ENCODE measurements at places on chromosomes 1 and 21.

DNA sequence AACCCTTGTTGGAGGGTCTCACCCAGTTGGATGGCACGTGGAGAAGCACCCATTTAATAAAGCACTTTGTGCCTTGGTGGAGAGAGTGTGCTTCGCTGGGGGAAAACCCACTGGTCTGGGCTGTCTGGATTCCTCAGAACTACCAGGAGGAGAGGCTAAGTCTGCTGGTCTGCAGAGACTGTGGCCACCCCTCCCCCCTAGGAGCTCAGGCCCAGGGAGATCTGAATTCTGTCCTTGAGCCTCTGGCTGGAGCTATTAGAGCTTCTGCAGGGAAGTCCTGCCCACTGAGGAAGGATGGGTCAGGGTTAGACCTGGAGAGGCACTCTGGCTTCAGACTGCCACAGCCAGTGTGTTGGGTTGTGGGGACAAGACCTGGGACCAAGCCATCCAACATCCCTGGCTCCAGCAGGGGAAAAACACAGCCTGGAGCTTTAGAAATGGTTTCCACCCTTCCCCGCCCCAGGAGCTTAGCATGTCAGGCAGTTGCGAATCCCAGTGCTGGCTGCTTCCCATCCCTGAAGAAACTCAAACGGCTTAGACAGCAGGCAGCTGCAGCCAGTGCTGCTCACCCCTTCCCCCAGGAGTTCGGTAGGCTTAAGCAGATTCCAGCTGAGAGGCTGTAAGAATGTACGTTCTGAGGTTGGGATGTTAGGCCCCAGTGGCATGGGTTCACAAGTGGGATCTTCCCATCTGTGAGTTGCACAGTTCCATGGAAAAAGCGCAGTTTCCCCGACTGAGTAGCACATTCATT, 288.3 kb downstream of the TGFB2 start:
- no peaks in the 10 kb centered on the region for H3K4me1 ChIP-seq
- no peak for DNase-seq

GRCh38 chr21:19244502-19245187, 841.1 kb upstream of the TMPRSS15 start:
- no peaks in the 10 kb centered on the region for H3K27me3 ChIP-seq
- no peak overlapping the region for H3K27ac ChIP-seq
- H3K4me1 ChIP-seq, result no peaks in the 10 kb centered on the region
- H3K4me3 ChIP-seq, result no peak overlapping the region
- no peaks in the 10 kb centered on the region for H3K36me3 ChIP-seq
- DNase-seq, result no peak

DNA sequence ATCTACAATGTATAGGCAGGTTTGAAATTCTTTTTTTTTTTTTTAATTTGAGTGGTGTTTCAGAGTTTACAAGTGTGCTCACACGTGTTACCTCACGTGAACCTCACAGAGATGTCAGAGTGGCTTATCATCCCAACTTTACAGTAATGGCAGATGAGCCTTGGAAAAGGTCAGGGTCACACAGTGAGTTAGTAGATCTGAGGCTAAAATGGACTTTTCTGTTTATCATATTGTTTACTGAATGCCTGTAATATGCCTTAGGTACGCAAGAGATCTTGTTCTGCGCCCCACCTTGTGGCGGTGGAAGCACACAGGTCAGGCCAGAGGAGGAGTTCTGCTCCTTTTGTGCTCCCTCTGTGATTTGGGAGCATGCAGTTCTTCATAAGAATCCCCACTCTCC, 80.0 kb downstream of the DYRK1A start:
- no peaks in the 10 kb centered on the region for H3K36me3 ChIP-seq
- no peak overlapping the region for H3K27ac ChIP-seq
- no peak for DNase-seq

GRCh38 chr1:8527941-8528340, 210.0 kb downstream of the SLC45A1 start:
- H3K4me3 ChIP-seq, result no peak overlapping the region
- H3K27me3 ChIP-seq, result no peaks in the 10 kb centered on the region
- H3K36me3 ChIP-seq, result no peaks in the 10 kb centered on the region
- H3K27ac ChIP-seq, result no peak overlapping the region
- no peak for DNase-seq

DNA sequence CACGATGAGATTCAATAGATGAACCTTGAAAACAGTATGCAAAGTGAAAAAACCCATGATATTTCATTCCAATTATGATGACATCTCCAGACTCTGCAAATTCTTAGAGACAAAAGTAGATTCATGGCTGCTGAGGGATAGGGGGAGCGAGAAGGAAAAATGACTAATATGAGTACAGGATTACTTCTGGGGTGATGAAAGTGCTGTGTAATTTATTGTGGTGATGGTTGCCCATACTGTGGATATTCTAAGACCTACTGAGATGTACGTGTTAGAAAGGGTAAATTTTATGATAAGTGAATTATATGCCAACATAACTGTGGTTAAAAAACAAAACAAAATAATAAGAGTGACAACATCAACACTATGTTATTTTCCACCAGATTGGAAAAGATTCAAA, 18.9 kb upstream of the RGS7 start:
- H3K27ac ChIP-seq, result no peak overlapping the region
- H3K27me3 ChIP-seq, result no peaks in the 10 kb centered on the region
- no peak overlapping the region for H3K4me3 ChIP-seq
- no peaks in the 10 kb centered on the region for H3K36me3 ChIP-seq
- H3K4me1 ChIP-seq, result no peaks in the 10 kb centered on the region
- no peak for DNase-seq

- no peak for DNase-seq
Measured at GRCh38 chr1:47440599-47441081, 2.8 kb downstream of the FOXD2 start.

DNA sequence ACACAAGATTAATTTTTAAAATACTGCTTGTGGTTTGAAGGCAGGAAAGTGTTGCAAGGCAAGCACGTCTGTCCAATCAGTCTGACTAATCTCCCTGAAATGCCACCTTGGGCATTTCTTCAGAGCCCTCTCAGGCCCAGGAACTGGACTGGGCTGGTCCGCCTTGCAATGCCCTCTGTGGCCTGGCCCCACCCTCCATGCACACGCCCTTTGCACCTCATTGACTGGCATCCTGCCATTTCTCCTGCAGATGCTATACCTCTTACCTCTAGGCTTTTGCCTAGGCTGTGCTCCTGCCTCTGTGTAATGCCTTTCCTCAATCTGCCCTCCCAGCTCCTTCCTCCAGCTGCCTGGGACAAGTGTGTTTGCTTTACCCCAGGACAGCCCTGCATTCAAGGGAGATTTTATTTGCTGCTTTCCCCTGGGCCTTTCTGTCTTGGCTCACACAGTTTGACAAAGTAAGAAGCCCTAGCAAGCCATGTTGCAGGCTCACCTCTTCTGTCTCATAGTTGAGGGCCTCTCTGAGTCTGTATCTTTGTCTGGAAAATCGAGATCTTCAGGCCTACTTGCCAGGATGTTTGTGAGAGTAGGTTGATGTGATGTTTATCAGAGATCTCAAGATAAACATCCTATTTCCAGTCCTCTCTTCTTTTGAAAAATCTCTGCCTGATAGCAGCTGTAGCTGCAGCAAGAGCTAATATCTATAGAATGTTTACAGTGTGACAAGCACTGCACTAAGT, 149.2 kb upstream of the JUN start:
- H3K27ac ChIP-seq, result peak overlapping the region; percentile 6
- peak; percentile 71 for DNase-seq
- H3K27me3 ChIP-seq, result no peaks in the 10 kb centered on the region
- peaks cover 3% of the 10 kb centered on the region for H3K4me1 ChIP-seq
- H3K36me3 ChIP-seq, result no peaks in the 10 kb centered on the region

DNA sequence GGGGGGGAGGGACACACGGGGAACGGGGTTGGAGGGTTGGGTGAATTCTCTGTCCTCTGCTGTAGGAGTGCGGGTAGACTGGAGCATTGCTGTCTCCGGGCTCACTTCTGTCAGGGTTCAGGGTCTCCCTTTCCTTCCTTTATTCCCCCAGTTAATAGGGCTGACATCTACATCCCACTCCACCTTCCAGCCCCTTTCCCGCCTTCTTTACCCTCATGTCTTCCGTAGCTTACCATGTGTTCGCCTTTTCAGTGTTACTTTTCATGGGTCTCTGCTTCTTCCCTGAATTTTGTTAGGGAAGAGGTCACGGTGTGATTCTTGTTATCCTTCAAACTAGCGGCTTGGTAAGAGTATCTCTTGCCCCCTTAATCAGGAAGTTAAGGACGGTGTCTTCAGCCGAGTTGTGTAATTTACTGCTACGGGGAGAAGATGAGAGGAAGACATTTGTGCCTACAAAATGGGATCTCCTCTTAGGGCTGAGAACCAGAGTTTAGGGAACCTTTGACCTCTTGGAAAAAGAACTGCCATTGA, 917 bp downstream of the RAP1A start:
- H3K27ac ChIP-seq, result peak overlapping the region; percentile 84
- H3K4me3 ChIP-seq, result peak overlapping the region; percentile 78
- peaks cover 6% of the 10 kb centered on the region for H3K4me1 ChIP-seq
- H3K27me3 ChIP-seq, result no peaks in the 10 kb centered on the region
- no peaks in the 10 kb centered on the region for H3K36me3 ChIP-seq

DNA sequence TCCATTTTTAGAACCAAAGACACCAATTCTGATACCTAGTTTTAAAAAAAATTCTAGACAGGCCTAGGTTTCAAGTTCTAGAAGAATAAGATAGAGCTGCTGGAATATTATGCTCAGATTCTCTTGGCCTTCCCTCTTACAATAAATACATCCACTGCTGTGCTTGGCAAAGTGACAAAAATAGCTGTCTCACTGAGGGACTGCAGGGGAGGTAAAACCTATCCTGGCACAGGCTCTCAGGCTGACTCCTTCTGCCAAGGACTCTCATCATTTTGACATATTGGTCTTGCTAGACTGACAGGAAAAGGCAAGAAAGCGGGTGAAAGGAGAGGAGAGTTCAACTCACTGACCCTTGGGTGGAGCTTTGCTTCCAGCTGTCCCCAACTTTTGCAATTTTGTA, 197.0 kb upstream of the LHX8 start:
- H3K27ac ChIP-seq, result no peak overlapping the region
- DNase-seq, result no peak
- no peaks in the 10 kb centered on the region for H3K27me3 ChIP-seq
- no peak overlapping the region for H3K4me3 ChIP-seq
- H3K4me1 ChIP-seq, result no peaks in the 10 kb centered on the region

GRCh38 chr1:222009105-222009730, 267.3 kb upstream of the DUSP10 start:
- no peaks in the 10 kb centered on the region for H3K27me3 ChIP-seq
- H3K4me1 ChIP-seq, result no peaks in the 10 kb centered on the region
- no peaks in the 10 kb centered on the region for H3K36me3 ChIP-seq
- H3K4me3 ChIP-seq, result peak overlapping the region; percentile 51
- no peak overlapping the region for H3K27ac ChIP-seq

DNA sequence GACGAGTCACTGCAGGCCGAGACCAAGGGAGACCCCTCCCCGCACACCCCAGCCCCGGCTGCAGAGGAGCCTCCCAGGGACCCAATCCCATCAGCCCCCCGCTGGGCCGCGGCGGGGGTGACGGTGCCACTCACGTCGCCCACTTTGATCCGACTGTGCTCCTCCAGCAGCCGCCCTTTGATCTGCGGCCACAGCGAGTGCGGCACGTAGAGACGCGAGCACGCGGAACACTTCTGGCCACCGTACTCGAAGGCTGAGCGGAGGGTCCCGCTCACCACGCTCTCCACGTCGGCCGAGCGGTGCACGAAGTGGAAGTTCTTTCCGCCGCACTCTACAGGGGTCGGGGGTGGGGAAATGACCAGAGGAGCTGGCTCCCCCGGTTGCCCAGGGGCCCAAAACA, 17.8 kb upstream of the TAS1R2 start:
- no peaks in the 10 kb centered on the region for H3K27me3 ChIP-seq
- no peak overlapping the region for H3K27ac ChIP-seq
- H3K4me3 ChIP-seq, result no peak overlapping the region
- H3K36me3 ChIP-seq, result no peaks in the 10 kb centered on the region

GRCh38 chr1:30264672-30265025, 458.7 kb downstream of the MATN1 start:
- H3K4me3 ChIP-seq, result no peak overlapping the region
- no peak for DNase-seq

DNA sequence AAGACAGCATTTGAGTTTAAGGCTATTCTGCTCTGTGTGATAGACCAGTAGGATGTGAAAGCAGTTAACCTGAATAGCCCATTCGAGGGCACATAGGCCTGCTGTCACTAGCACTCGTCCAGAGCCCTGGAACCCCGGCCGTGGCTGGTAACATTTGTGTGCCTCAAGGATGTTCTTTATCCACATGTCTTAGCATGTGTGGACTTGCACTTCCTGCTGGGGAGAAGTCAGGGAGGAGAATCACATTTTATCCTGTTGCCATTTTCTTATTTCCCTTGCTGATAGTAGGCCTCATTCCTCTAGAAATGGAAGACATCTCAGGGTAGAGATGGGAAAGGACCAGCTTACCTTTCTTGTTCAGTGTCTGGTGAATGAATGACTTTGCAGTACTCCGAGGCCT, 54.7 kb downstream of the VPS13D start:
- no peaks in the 10 kb centered on the region for H3K27me3 ChIP-seq
- H3K27ac ChIP-seq, result no peak overlapping the region
- 0 out of 2 replicates have a peak, but pooled peaks cover 8% of the 10 kb centered on the region for H3K36me3 ChIP-seq
- H3K4me1 ChIP-seq, result no peaks in the 10 kb centered on the region

GRCh38 chr21:42331660-42332059, 16.5 kb upstream of the TFF3 start:
- no peaks in the 10 kb centered on the region for H3K36me3 ChIP-seq
- DNase-seq, result no peak
- H3K4me3 ChIP-seq, result no peak overlapping the region
- H3K27me3 ChIP-seq, result peaks cover 2% of the 10 kb centered on the region
- no peak overlapping the region for H3K27ac ChIP-seq

- H3K36me3 ChIP-seq, result 0 out of 2 replicates have a peak, but pooled peaks cover 4% of the 10 kb centered on the region
- H3K27ac ChIP-seq, result no peak overlapping the region
- no peak overlapping the region for H3K4me3 ChIP-seq
- no peaks in the 10 kb centered on the region for H3K4me1 ChIP-seq
- DNase-seq, result no peak
- H3K27me3 ChIP-seq, result no peaks in the 10 kb centered on the region
Measured at GRCh38 chr1:77796695-77797405, 17.4 kb downstream of the MIGA1 start.

DNA sequence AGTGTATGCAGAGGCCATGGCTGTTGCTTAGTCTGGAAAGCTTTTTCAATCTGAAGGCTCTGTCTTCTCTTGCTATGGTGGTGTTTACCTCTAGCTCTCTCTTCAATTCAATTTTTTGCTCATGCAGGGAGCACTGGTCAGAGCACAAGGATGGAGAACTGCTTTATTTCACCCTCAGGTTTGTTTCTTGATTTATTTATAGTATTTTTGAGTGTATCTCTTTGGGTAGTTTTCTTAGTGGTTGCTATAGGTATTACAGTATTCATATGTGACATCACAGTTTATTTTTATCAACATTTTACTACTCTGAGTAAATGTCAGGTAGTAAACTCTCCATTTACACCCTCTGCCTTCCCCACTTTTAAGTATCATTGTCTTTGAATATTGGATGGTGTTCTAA, 147.9 kb downstream of the RASAL2 start:
- H3K36me3 ChIP-seq, result no peaks in the 10 kb centered on the region
- DNase-seq, result no peak
- H3K27me3 ChIP-seq, result no peaks in the 10 kb centered on the region
- no peak overlapping the region for H3K4me3 ChIP-seq
- peak overlapping the region; percentile 69 for H3K27ac ChIP-seq
- peaks cover 45% of the 10 kb centered on the region for H3K4me1 ChIP-seq

- DNase-seq, result no peak
- H3K36me3 ChIP-seq, result no peaks in the 10 kb centered on the region
- no peaks in the 10 kb centered on the region for H3K4me1 ChIP-seq
- H3K27ac ChIP-seq, result no peak overlapping the region
- no peak overlapping the region for H3K4me3 ChIP-seq
Measured at GRCh38 chr1:46969014-46969619, 27.8 kb upstream of the CYP4A11 start.
